ENCODE measurements at places on chromosomes 7 and 10. TPM values are rescaled to one million over a fixed set of nuclear protein-coding genes. Genes with fewer than 3 reads are reported as not detected.

DNA sequence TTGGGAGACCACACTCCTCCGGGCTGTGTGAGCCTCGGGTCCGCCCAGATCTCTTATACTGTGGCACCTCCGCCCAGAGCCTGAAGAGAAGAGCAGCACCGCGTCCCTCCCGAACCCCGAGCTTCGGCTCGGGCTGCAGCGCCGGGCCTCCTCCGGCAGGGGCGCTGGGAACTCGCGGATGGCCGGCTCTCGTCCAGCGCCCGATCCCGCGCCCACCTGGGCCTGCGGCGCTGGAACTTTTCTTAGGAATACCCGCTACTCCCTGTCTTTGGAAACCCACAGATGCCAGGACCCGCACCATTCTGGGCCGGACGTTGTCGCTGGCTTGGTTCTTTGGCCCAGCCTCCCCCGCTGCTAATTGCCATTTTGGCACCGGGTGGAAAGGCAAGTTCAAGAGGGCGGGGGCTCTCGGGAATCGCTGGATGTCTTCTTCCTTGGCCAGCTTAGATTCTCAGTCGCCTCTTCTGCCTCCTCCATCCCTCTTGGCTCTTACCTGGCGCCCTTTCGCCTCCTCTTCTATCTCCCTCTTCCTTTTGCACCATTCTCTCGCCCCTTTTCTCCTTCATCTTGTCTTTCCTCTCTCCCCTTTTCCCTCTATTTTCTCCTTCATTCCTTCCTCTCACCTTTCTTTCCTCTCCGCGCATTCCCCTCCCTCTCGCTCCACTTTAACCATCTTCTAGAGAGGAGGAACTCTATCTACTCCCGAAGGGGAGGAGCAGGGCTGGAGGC lies 2.1 kb upstream of the SORCS3 start:
- DNase-seq: no peak

DNA sequence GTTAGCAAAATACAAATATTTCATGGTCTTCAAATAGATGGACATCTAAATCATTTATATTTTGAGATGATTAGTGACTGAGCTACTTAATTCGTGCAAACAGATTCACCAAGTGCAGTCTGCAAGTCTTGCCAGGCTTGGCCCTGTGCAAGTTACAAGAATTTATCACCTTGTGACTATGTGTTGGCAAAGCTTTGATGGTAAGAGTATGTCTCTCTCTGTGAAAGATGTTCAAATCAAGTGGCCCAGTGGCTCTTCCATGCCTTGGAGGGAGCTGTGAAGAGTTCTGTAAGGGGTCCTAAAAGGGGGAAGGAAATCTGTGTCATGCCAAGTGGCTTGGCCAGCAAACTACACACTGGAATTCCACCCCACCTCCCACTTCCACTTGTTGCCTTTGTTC lies 397.3 kb downstream of the TYW1 start:
- DNase-seq: no peak

- no peak for DNase-seq
Measured at GRCh38 chr7:27303026-27303425, 60.4 kb downstream of the EVX1 start.

DNA sequence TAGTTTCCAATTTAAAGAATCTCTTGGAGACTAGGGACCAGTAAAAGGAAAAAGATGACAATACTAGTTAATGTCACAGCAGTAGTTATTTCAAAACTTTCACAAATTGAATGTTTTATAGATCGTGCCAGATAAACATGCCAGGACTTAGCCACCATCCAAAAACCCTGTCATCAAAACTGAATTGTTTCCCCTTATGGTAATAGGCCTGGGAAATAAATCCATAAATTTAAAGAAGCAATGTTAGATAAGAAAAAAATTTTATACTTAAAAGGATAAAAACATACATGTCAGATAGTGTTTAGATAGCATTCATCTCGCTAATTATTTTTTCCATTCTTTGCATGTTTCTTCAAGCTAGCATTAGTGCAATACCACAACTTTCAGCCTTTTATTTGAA lies 71.2 kb downstream of the SUGCT start:
- no peak for DNase-seq

DNA sequence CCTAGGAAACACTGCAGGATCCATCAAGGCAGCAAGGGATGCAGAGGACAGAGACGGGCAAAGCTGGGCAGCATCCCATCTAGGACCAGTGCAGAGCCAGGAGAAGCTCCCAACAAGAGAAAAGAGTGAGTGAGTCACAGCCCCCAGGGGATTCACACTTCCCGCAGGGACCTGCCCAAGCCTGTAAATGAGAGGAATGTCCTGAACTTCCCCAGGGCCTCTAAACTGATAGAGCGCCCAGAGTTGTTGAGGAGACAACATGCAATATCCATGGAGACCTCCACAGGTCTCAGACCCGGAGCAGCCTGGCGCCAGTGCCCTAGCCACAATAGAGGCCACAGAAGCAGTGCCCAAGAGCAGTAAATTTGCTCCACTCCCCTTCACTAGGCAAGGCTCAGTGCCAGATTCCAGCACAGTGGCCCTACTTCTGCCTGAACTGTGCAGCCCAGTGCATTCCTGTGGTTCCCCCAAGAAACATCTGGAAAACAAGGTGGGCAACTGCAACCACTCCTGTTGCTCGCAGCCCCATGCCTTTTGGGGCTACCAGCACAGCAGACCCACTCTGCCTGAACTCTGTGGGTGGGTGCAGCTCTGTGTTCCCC lies 567.5 kb downstream of the POM121L12 start:
- no peak for DNase-seq

DNA sequence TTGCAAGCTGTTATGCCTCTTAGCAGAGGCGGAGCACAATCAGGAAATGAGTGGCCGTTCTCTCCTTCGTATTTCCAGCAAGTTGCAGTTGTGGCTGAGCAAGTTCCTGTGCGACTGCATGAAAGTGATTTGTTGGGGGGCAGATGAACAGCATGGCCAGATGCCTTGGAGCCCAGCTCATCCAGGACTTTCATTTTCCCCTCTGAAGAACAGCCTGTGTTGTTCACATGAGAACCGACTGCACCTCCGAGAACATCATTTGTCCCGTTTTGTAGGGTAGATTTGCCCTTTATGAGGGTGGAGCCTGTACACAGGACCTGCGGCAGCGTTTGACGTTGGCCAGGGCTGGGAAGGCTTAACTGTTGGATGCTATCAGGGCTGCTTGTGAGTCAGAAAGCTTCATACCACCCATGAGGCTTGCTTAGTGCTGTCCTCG lies 4.4 kb downstream of the BAG3 start:
- DNase-seq: no peak

DNA sequence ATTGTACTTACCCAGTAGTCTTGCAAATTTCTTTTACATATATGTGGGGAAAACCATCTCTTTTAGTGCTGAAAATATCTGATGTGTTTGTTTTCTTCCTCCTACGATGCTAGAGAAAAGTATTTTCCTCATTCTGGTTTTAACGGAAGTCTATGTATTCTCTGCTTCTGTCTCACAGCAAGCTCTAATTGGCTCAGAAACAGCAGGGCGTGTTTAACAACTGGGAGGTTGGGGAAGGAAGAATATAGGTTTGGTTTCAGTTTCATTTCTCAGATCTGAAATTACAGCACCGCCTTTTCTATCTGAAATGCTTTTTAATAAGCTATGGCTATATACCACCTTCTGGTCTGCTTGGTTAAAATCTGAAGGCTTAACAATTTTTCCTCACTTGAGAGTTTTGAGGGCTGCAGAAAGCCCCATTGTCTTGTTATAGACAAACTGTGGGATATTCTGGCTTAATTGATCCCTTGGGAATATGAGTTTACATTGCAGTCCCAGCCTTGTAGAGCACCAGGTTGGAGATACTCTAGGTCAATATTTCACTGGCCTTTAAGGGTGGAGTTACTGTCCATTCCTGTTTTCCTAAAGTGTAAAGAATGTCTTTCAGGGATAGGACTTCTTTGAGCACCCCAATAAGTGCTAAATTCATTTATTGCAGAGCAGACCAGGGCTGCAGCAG lies at the start of gene SAMD9:
Gene SAMD9 (minus strand): TSS at position 128 of the 679 bp plus-strand sequence. CDS start 11,882 bp downstream, outside the sequence.
- peak; percentile 90 for DNase-seq

DNA sequence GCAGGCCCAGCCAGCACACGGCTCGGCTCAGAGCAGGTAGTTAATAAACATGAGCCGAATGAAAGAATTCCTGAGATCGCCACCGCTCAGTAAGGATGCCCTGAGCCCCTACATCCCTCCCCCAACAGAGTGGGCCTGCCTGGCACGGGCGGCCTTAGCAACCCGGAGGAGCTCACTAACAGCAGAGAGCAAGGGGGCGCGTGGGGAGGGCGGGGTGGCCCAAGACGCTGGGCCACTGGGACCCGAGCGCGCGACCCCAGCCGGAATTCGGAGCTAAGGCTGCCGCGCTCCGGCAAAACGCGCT lies 403 bp upstream of the ENO4 start:
- no peak for DNase-seq

DNA sequence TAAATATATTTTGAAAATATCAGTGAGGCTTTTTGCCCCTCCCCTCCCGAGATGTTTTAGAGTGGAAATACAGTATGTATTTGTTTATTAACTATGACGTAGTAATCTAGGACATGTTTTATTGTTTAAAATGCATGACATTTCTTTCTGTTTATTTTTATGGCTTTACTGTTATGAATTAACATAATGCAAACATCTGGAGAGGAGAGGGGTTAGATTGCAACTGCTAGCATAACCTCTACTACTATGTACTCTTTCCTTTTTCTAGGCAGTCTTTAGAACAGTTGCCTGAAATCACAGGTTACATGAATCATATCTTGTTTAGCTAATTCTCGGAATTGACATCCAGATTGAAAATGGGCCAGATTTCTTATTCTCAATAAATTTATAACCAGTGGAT lies 7.4 kb downstream of the BTAF1 start:
- DNase-seq: no peak

DNA sequence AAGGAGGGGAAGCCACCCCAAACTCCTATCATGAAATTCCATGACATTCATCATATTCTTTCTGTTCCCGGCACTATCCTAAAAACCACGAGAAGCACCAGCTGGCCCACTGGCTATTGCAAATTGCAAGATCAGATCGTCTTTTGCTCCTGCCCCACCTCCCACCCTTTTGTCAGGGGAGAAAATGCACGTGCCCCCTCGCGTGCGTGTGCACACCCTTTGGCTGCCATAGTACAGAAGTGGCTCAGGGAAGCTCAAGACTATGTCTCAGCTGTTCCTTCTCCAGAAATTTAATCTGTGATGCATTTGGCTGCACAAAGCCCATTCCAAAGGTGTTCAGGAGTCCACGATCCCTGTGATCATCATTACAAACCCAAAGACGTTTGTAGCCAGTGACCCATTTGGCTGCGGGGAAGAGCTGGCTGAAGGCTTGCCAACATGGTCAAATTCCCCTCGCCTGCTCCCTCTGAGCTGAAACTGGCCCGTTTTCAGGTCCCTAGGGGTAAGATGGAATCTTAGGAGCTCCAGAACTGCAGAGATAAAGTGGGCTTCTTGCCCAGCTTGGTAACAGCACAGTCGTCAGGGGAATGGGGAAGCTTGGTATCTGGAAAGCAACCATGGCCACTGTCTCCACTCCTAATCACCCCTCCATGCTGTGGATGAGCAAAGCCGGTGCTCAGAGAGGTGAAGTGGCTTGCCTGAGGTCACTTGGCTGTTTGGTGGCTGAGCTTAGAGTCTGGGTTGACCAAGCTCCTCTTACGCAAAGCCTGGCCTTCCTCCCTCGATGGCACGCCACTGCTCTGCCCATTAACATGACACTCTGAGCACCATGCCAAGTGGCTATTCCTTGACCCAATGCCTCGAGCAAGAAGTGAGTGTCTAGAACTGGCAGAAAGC lies 155.4 kb downstream of the NEURL1 start:
- no peak for DNase-seq

DNA sequence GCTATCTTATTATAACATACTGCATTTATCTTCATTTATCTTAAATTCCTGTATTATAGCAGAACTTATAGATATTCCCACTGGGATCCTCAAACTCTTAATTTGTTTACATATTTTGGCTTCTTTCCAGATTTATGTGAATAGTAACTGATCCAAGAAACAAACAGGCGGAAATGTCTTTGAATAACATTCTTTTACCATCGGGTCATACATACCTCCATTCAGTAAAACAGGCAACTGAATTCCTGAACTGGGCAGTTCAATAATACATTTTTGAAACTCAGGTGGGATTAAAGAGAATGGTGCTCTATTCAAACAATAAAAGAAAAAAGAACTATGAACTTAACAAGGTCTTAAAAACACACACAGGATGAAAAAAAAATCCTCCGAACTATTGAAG lies 337.4 kb downstream of the CRPPA start:
- DNase-seq: no peak

- DNase-seq: peak; percentile 83
Measured at GRCh38 chr7:43583424-43584194, 701 bp downstream of the STK17A start.

DNA sequence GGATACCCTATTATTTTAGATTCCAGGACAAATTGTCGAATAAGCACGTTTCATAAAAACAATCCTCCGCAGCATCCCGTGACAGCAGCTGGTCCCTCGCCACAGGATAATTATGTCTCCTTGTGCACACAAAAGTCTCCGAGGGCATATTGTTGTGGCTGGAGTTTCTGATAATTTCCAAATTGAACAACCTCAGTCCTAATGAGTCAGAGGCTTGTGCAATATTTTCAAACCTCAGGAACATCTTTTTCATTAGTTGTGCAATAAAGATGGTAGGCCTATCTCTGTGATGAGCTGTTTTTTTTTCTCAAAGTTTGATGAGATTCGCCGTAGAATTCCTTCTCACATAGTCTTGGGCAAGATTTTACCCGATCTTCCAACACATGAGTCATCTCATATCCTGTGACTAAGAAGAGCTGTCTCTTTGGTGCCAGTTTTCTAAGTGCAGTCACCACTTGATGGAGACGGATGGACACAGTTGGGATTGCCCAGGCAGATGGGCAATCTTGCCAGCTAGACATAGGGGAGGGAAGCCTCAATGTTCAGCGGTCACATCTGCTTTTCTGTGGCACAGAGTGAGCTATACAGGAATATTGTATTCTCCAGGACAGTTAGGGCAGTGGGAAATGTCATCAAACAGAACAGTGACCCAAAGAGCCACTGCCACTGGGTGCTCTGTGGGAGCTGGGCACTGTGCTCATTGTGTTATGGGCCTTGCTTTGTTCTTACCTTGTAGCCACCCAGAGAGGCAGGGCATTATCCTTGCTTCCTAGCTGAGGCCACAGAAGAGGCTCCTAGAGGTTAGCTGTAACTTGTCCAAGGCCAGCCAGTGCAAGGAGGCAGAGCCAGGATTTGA lies 7.8 kb downstream of the HTRA1 start:
- no peak for DNase-seq

- DNase-seq: peak; percentile 39
Measured at GRCh38 chr10:73780966-73781365, 882 bp upstream of the CHCHD1 start.

- DNase-seq: no peak
Measured at GRCh38 chr7:45387837-45388236, 186.3 kb upstream of the ADCY1 start.

The LRMDA gene
- not detected for total RNA-seq

The TCAF2 gene
- 0.27 TPM for total RNA-seq

The FAM131B gene
- total RNA-seq: not detected

The GIMAP4 gene
- not detected for total RNA-seq

The CABCOCO1 gene
- total RNA-seq: not detected
